ENCODE measurements at places on chromosomes 7 and 10. TPM values are rescaled to one million over a fixed set of nuclear protein-coding genes. Genes with fewer than 3 reads are reported as not detected.

Gene LHFPL3
- not detected for total RNA-seq

Gene ASB4
- total RNA-seq: not detected

Gene LUC7L2
- 45.4 TPM for total RNA-seq

Gene NPM3
- total RNA-seq: 112 TPM

Gene TAC1
- total RNA-seq: not detected

DNA sequence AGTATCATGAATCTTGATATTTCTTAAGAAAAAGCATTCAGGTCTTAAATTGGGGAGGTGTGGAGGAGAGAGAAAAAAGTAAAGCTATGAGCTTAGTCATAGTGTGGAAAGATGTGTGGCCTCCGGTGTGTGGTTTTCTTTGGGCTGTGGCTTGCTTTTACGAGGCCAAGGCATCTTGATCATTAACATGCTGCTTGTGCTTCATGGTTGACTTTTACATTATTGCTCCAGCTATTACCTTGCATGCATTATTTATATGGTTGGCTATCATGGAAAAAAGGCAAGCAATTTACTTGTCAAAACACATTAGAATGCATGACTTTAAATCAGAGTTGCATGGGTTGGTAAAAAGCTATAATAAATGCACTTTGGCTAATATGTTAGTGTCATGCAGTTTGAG lies 300.7 kb upstream of the ADARB2 start:
- DNase-seq: peak; percentile 70

DNA sequence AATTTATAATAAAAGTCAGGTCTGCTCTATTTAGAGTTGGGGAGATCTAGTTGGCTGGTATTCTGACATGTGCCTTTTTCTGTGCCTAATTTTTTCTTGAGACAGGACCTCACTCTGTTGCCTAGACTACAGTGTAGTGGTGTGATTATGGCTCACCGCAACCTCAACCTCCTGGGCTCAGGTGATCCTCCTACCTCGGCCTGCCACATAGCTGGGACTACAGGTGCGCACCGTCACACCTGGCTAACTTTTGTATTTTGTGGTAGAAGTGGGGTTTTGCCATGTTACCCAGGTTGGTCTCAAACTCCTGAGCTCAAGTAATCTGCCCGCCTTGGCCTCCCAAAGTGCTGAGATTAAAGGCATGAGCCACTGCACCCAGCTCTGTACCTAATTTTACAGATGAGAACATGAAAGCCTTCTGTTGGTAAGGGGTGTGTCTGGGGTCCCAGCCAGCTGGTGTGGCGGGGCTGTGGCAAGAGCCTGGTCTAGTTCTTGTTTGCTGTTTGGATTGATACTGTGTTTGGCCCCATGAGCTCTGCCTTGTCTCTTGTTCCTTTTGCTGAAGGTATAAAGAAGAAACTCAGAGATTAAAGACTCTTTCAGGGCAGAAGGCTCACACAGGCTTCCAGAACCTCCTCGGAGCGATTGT lies 31.4 kb downstream of the POR start:
- no peak for DNase-seq

DNA sequence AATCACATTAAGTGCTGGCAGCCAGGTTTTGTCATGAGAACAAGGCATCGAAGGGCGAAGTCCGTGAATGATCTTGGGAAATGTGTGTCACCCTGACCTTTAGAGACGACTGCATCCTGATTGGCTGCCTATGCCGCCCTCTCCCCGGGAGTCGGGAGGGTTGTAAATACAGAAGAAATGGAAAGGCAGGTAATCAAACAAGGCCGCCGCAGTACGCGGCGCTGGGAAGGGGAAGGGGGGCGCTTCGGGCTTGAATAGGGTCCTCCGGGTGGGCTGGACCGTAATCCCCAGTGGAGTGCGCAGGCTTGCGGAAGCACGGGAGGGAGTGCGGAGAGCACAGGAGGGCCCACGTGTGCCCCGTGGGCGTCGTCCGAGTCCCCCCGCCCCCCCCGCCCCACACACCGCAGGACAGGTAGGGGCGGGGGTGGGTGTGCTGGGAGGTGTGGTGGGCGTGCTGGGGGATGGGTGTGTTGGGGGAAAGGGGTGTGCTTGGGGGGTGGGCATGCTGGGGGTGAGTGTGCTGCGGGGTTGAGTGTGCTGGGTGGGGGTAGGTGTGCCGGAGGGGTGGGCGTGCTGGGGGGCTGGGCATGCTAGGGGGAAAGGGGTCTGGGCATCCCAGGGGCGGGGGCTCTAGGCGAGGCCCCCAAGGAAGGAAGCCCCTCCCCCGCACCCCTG lies 169.4 kb downstream of the ARHGAP12 start:
- DNase-seq: no peak

- DNase-seq: peak; percentile 29
Measured at GRCh38 chr10:106175760-106176377, 988.6 kb downstream of the SORCS1 start.

DNA sequence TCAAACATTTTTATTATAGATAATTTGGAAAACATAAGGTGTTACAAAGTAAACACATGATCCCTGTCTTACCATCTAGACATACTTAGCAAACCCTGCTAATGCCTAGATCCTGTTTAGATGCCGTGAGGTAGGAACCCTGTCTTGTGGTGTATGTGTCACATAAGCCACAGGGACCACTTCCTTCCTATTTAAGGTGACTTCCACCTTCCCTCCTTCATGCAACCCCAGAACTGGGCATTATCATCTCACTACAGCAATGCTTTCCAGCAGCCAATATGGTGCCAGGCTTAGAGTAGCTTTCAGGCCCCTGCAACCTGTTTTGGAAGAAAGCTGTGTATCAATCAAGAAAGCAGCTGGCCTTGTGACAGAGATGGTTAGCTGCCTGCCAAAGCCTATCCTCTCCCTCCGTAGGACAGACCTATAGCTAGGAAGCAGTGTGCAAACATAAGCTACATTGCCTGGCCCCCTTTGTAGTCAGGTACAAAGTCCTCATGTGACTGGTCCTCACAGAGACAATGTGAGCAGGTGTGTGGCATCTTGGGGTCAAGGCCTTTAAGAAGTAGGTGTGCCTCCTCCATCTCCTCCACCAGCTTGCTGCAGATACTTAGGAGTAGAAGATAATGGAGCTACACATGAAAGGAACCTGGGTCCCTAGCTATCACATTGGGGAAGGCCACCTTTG lies 146.8 kb downstream of the SPAG6 start:
- DNase-seq: peak; percentile 51

- DNase-seq: peak; percentile 12
Measured at GRCh38 chr7:142104550-142105527, 6.7 kb upstream of the MGAM2 start.

- DNase-seq: no peak
Measured at GRCh38 chr10:2926918-2927660, 140.3 kb upstream of the PFKP start.

DNA sequence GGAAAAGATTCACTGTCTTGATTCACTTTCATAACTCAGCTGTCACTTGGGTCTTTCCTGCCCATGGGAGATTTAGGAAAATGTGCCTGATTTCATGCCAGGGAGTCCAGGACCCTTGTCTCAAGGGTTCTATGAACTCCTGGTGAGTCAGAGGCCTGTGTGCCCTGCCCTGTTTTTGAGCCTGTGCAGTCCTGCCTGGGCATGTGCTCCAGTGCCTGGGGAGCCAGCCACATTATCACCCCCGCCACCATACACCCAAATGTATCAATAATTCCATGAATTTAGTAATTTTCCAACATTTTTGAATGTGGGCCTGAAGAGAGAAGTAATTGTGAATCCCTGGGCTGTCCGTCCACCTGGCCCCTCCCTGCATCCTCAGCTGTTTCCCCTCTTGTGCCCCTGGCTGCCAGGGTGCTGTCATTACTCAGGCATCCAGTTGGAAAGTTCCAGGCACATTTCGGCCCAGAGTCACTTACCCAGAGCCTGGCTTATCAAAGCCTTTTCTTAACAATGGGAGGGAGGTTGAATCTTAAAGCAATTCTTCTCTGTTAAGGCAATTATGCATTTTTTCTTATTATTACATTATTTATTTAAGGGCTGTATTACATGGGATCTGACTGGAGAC lies 287.8 kb upstream of the CDC14C start:
- DNase-seq: peak; percentile 56
